ENCODE measurements at places on chromosomes 16 and 17.

DNA sequence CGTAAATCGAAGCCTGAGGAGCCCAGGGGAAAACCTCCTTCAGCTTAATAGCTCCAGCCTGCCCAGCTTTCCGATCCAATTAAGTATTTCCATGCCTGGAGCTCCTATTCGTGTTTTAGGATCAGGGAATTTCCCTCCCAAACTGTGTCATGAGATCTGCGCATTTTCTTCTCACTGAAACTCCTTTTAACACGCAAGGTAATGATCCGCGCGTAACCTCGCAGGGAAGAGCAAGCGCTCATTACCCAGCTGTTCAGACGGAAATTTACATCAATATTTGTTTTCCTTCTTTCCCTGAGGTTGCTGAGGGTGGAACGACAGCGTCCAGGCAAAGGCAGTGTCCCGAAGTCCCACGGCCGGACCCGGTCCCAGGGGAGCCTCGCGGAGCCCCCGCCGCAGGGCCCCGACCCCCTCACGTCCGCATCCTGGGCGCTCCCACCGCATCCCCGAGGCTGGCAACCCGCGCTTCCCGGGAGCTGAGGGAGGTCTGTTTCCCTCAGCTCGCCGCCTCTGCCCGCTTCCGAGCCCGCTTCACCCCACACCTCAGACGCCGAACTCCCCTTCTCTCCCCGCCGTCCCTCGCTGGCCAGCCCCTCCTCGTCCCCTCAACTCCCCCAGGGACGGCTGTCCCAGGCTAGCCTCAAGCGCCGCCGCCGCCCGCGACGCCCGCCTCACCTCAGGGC lies 415 bp downstream of the ABCA5 start:
- no peak for DNase-seq

- no peak for DNase-seq
Observed at GRCh38 chr16:4319454-4320421, 3.9 kb downstream of the GLIS2 start.

- no peak for DNase-seq
Observed at GRCh38 chr16:87119168-87119567, 198.0 kb downstream of the C16orf95 start.

DNA sequence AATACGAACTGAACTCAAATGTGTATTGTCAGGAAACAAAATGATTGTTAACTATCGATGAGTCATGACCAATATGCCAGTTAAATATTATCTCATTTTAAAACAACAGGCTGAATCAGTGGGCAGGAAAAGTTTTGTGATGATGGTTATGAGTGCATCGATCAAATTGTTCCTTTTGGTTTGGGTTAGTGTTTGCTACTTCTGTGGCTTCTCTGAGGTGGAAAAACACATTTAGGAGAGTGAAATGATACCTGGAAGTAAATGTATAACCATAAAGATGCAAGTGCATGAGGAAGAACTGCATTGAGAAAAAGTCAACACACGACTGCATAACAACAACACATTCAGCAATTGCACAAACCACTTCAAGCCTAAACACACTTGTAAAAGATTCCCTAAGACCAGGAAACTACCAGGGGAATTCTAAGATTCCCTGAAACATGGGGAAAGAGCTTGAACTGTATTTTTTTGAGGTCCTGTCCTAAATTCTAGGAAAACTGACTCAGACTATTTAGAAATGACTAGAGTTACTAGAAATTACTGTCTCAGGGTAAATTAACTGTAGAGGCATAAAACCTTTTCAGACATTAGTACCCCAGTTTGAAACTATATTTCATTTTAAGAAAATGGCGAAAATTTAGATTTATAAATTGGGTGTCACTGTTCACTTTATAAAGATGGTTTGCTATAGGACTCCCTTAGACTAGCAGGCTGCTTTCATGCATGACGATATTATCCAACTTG lies 44.8 kb downstream of the CDYL2 start:
- DNase-seq, result no peak

DNA sequence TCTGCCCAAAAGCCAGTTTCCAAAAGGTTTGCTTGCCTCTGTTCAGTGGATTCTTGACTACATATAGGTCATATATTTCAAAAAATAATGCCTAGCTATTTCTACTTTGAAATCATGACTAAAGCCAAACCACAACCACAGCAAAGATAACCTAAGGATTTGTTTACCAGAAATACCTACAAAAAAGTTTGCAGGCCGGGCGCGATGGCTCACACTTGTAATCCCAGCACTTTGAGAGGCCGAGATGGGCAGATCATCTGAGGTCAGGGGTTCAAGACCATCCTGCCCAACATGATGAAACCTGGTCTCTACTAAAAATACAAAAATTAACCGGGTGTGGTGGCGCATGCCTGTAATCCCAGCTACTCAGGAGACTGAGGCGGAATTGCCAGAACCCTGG lies 15.2 kb downstream of the CARHSP1 start:
- DNase-seq, result no peak

GRCh38 chr17:1126801-1127550 lies 52.8 kb downstream of the ABR start:
- DNase-seq, result no peak

GRCh38 chr17:57750895-57751294 lies 5.8 kb upstream of the CCDC182 start:
- no peak for DNase-seq

DNA sequence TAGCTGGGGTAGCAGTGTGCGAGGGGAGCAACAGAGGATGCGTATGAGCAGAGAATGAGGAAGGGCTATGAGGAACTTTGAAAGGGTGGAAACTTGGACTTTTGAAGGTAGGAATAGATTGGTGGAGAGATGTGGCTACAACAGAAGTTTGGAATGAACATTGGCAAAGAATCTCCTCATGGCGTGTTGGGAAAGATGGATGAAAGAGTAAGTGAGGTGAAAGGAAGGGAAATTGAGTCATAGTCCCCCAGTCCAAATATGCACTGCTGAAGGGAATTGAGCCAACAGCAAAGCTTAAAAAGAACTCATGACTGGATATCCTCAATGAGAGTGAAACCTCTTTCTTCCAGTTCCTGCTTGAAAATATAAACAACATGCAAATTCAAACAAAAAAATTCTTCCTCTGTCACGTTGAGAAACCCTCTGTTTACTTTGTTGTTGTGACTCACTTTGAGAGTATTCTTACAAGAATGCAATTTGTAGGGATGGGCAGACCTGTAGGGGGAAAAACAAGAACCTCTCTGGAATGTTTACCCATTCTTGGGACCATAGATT lies 313.2 kb upstream of the KCNJ16 start:
- no peak for DNase-seq

GRCh38 chr16:3879887-3880564 lies 487 bp downstream of the CREBBP start:
- peak; percentile 57 for DNase-seq

DNA sequence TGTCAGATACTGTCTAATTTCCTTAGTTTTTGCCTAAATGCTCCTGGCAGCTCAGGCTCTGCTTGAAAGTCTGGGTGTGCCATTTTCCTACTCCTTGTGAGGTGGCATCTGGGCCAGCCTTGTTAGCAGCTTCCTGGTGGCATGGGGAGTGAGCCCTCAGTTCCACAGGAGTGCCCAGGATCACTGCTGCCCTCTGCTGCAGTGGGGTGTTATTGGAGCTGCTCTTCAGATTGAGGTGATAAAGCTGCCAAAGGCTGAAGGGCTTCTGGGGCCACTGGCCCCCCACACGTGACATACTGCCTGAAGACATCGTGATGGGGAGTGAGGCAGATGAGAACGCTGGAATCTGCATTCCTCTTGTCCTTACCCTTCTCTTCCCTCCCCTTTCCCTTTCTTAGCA lies 27.4 kb downstream of the CEP95 start:
- no peak for DNase-seq

DNA sequence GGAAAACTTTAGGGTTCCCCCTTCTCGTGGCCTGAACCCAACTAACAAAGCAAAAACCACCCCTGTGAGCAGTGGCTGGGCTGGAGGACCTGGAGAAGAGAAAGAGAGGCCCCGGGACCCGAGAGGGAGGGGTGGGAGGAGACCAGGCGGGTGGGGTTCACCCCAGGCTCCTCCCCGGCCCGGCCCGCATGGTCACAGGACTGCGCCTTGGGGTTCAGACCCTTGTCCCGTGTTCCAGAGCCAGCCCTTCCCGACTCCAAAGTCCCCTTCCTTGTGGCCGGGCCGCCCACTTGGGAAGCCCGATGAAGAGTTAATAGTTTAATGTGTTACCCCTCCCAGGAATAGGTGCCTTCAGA lies 852 bp downstream of the MARVELD3 start:
- no peak for DNase-seq

DNA sequence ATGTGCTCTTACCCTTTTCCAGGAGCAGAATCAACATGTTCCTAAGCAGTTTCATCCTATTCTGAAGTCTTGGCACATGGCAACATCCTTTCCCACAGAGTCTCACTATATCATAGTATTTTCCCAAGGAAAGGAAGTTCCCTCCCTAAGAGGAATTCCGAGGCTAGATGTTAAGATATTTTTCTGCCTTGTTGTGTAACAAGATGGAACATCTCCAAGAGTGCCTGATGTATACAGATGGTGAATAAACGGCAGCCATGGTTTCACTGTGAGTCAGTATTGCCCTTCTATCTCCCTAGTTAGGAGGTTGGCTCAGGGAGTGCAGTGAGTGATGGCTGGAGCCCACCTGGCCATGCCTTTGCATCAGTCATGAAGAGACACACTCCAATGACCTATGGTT lies 48.2 kb downstream of the SPACA3 start:
- DNase-seq, result no peak

- DNase-seq, result no peak
Observed at GRCh38 chr17:15926039-15926740, 18.7 kb upstream of the ADORA2B start.

DNA sequence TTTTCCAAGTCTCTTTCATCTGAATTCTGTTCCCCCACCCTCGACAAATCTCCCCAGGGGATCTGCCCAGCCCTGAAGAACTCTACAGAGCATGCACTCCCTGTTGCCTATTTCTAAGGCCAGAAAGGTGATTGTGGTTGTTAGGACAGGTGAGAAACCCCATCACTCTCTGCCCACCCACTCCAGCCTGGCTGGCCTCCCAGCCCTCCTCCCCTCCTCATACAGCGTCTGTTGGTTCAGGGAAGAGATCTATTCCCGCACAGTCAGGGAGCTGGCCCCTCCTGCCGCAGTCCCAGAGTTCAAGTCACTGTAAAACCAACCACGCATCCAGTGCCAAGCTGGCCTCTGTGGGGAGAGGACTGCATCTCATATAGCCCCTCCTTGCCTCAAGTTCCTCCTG lies 98.7 kb downstream of the KCNJ12 start:
- DNase-seq, result no peak

GRCh38 chr16:27225536-27226360 lies 22.4 kb downstream of the KDM8 start:
- no peak for DNase-seq

GRCh38 chr17:57939797-57940196 lies 15.4 kb downstream of the CUEDC1 start:
- DNase-seq, result no peak

DNA sequence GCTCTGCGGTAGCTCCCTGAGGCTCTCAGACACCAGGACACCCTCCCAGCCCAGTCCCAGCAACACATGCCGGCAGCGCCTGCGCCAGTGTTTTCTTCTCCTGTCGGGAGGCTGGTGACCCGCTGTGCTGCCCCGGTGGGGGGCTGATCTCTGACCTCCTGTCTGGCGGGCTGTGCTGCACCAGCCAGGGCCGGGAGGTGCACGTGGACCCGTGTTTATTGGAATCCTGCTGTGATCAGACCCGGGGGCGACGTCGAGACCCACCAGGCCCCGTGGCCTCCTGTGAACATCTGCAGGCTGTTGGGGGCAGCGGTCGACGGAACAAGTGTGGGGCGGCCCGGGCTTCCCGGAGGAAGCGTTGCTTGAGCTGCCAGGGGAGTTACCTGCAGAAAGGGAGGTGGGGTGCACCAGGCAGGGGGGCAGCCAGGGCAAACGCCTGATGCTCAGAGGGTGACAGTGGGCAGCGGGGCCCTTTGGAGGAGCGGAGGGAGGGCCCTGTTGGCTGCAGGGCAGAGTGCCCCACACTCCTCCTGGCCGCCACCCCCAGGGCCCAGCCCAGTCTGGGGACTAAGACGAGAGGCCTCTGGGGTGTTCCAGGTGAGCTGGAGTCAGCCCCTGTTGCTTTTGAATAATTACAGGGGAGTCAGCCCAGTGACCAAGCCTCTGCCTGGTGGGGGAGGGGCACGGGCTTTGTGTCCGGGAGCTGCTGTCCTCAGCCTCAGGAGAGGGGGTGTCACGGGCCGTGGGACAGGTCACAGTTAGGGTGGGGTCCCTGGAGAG lies 2.3 kb upstream of the SSTR5 start:
- DNase-seq, result no peak

DNA sequence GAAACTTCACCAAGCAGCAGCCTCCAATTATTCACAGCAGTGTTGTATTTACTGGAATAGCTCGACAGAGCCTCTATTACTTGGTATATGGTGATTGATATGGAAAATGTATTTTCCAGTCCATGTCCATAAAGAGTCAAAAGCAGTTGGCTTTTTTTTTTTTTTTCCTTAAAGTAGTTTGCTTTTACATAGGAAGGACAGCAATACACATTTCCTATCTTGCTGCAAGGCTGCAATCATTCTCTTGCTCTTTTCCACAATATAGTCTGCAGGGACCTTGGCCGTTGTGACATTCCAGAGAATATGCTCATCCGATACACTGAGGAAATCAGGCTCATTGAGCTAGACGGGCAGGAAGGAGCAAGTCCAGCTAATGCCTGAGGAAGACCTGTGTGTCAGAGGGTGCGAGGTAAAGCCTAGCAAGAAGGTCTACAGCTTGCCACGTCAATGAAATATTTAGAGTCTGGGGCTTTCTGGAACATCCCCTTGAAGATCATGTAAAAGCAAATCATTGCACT lies 131.1 kb downstream of the ENGASE start:
- no peak for DNase-seq

GRCh38 chr16:27273670-27274423 lies 5.3 kb upstream of the NSMCE1 start:
- DNase-seq, result no peak

- no peak for DNase-seq
Observed at GRCh38 chr17:57121308-57122042, 36.4 kb downstream of the AKAP1 start.

GRCh38 chr16:56399486-56399885 lies 25.9 kb downstream of the AMFR start:
- DNase-seq, result no peak

DNA sequence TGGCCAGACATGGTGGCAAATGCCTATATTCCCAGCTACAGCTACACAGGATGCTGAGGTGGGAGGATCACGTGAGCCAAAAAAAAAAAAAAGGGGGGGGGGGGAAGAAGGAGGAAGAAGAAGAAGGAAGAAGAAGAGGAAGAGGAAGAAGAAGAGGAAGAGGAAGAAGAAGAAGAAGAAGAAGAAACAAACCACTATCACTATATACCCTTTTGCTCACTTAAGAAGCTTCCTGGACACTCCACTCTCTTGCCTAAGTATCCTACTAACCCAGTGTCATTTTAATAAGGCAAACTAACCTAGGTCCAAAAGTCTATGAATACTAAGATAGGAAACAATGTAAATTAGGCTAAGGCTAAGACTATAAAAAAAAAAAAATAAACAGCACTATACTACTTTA lies 54.8 kb downstream of the GPATCH8 start:
- no peak for DNase-seq

GRCh38 chr17:16877099-16877498 lies 94.8 kb downstream of the TNFRSF13B start:
- DNase-seq, result no peak

DNA sequence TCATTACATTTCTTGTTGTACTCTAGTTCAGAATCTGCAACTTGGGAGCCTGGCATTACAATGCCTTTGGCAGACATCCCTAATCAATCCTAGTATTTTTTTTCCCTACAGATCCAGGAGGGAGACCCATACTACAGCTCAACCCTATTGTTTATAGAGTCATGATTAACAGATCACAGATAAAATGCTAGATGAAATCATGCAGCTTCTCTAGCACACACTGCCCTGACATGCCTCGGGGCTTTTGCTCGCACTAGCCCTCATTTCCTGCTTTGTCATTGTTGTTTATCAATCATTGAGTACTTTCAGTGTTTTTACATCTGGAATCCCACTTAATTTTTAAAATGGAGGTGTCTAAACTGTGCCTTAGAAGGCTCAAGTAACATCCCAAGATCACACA lies 412.5 kb downstream of the CA10 start:
- no peak for DNase-seq

All from stimulated activated CD8-positive, alpha-beta memory T cell treated with anti-CD3 and anti-CD28 coated beads, Interleukin-2, amount 100 ng/mL, for 1 hour (primary cell).